Fibroblast of the aortic adventitia (primary cell): ENCODE measurements at places on chromosomes 7 and 10. TPM values are rescaled to one million over a fixed set of nuclear protein-coding genes. Genes with fewer than 3 reads are reported as not detected.

The ARHGAP22 gene
- total RNA-seq, result 22.3 and 60.2 TPM in 2 replicates

The TMEM130 gene
- total RNA-seq, result 0.27 and 0.57 TPM in 2 replicates

The MRLN gene
- total RNA-seq, result not detected in 2 replicates

The RASA4B gene
- total RNA-seq, result 4.6 TPM in 2 replicates

The PRSS1 gene
- total RNA-seq, result not detected in 2 replicates

The DENND2A gene
- 10.8 and 17.7 TPM in 2 replicates for total RNA-seq

The NODAL gene
- total RNA-seq, result not detected in 2 replicates

DNA sequence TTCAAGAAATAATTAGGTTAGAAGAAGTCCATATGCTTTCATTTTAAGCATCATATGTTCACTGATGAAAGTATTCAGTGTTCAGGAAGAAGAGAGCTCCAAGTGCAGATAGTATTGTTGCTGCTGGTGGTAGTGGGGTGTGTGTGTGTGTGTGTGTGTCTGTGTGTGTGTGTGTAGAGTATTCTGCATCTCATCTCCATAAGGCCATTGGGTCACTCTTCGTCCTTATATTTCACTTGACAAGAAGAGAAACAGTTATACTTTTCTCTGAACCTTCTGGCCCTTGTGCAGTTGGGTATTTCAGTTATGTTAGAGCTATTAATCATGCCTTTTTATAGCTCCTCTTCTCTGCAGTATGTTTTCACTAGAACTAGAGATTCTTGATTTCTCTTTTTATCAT, 26.2 kb downstream of the ADAM22 start:
- DNase-seq, result no peak

GRCh38 chr10:76871697-76872295, 765.8 kb downstream of the KCNMA1 start:
- no peak for DNase-seq

GRCh38 chr10:31687663-31688482, 240.8 kb downstream of the ARHGAP12 start:
- no peak for DNase-seq

DNA sequence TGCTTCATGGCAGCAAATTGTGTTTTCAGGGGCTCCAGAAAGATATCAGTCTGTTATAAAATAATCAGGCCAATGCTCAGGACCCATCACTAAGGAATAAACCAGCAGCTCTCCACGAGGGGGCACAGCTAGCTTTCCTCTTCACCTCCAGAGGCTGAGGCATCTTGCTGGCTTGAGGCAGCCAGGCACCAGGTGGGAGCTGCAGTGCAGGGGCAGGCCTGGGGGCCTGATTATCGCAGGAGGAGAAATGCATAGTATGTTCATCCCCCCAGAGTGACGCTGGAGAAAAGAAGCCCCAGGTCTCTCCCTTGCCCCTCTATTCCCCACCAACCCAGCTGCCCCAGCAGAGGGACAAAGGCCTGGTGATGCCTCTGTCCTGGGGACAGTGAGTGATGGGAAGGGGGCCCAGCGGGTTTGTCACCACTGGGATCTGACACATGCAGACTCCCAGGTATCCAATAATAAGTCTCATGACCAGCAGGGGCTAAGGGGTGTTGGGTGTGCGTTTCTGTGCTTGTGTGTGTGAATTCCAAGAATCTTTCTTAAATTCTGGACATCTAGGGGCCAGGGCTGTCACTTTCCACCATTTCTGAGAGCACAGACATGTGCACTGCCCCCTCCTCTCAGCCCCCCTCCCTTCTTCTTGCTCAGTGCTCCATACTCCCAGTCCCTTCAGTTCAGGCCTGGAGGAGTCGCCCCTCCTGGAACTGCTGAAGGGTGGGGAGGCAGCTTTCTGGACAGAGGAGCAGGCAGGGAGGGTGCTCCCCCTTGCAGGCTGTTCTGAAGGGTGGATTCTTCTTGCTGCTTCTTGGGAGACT, 128.1 kb upstream of the FAM20C start:
- DNase-seq, result peak; percentile 80

GRCh38 chr10:44925224-44925623, 14.1 kb downstream of the TMEM72 start:
- DNase-seq, result no peak

GRCh38 chr7:38367301-38367890, 94.0 kb upstream of the TARP start:
- no peak for DNase-seq

DNA sequence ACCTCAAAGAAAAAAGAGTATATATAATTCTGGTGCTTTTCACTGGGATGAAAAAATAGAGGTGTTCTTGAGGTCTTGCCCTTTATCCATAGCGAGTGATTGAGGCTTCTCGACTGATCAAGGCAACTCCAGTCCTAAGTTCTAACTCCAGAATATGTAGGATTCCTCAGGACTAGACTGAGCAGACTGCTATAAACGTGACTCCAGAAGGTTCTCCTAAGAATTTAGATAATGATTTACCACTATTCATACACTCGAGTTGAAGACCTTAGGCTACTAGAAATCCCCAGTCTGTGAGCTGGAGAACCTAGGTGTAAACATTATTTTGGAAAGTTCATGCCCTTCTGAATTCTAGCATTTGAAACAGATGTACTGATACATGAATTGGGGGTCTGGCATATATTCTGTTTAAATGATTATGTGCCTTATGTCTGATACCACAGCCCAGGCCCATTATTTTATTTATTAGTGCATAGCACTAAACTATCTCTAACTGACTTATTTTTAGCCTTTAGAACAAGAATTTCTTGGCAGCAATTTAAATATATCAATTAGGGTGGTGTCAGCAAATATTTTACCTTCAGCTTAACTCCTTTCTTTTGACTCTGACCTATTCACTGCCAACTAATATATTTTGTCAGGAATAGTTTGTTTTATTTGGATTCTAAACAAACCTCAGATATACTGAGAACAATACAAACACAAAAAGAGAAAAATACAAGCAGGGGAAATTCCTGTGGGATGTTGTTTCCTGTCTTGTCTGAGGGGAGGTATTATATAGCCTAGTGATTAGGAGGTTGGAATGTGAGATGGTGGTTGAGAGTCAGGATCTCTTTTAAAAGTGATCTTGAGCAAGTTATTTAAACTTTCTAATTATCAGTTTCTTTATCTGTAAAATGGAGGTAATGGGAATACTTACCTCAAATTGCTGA, 75.8 kb downstream of the PODXL start:
- DNase-seq, result peak; percentile 68

GRCh38 chr10:44983895-44984278, 5.3 kb upstream of the DEPP1 start:
- DNase-seq, result no peak

DNA sequence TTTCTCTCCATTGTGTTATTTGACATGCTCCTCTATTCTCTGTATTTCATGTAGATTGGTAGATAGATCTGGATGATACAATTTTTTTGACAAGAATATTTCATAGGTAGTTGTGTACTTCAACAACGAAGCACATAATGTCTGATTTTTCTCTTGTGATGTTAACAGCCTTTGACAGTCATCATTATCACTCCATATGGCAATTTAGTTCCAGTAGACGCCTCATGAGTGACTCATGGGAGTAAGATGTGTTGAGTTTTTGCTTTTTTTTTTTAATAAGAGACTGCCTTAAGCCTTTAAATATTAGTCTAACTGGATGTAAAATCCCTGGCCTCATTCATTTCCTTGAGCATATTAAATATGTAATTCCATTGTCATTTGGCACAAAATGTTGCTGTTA, 123.5 kb upstream of the ZNF32 start:
- DNase-seq, result no peak

DNA sequence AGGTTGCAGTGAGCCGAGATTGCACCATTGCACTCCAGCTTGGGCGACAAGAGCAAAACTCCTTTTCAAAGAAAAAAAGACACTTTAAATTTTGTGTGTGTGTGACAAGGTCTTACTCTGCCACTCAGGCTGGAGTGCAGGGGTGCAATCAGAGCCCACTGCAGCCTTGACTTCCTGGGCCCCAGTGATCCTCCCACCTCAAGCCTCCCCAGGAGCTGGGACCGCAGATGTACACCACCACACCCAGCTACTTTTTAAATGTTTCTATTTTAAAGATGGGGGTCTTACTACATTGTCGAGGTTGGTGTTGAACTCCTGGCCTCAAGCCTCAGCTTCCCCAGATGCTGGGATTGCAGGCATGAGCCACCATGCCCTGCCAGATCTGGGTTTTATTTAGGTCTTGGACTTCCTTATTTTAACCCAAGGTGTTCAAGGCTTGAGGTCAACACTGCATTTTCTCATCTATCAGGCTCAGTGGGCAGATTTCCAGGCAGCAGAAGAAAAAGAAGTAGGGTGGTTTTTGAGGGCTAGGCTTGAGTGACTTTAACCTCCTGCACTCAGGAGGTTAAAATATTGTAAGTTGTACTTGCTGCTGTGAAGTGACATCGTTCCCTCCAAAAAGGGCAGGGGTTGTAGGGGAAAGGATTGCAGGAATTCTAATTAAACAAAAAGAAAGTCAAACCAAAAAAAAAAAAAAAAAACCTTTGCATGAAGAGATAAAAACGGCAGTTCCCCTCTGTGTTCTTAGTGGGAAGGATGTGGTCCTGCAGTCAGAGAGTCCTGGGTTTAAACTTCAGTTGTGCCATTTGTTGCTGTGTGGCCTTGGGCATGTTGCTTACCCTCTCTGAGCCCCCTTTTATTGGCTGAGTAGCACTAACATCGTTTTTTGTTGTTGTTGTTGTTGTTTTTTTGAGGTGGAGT, 71.5 kb downstream of the CARD11 start:
- DNase-seq, result no peak

DNA sequence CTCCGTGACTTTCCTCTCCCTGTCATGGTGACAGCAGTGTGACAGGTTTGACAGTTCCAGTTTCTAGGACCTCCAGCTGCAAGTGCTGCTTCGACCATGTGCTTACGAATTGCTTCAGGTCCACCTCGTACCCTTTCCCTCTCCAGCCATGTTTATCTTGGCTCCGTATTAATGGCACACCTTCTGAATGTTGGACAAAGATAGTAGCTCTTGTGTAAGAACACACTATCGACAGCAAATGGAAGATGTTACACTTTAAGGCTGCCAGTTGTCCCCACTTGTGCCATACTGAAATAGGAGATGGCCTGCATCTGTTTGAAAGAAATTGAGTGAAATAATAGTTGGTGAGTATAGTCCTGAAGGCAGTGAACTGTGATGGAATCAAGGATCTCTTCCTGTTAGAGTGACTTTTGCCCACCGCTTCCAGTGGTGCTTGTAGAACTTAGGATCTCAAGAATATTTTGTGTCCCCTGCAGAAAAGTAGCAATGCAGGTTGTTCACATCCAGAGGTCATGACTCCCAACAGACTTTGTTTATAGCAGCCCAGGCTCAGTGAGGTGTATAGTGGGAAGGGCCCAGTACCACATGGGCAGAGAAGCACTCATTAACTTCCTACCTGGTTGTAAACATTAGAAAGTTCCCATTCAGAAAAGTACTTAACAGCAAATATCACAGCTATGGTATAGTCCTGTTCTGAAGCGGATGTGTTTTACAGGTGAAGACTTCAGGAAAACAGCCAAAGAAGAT, 629.7 kb upstream of the GALNT17 start:
- DNase-seq, result no peak

GRCh38 chr7:106827626-106828025, 37.5 kb upstream of the PIK3CG start:
- no peak for DNase-seq

GRCh38 chr10:117619223-117619622, 76.7 kb downstream of the EMX2 start:
- no peak for DNase-seq

DNA sequence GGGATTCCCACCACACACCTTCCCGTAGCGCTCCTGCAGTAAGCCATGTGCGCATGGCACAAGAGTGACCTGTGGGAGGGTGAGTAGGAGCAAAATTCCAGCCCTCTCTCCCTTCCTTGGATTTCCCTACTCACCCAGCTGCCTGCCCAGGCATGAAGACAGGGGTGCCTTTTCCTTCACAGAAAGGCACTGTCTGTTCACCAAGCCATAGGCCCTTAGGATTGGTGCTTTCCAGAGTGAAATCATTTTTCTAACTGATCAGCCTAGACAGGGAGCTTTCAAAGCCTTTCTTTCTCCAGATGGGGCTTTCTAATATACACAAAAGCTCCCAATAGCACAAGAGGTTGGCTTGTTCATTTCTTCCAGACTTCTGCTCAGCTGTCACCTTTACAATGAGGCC, 79.7 kb downstream of the CTTNBP2 start:
- DNase-seq, result no peak
